ENCODE measurements at places on chromosomes 5 and 9.

GRCh38 chr9:109411069-109411761, 86.9 kb downstream of the PTPN3 start:
- no peak for DNase-seq

- DNase-seq, result no peak
These were observed 126.2 kb downstream of the MAPKAP1 start for GRCh38 chr9:125580701-125581286.

DNA sequence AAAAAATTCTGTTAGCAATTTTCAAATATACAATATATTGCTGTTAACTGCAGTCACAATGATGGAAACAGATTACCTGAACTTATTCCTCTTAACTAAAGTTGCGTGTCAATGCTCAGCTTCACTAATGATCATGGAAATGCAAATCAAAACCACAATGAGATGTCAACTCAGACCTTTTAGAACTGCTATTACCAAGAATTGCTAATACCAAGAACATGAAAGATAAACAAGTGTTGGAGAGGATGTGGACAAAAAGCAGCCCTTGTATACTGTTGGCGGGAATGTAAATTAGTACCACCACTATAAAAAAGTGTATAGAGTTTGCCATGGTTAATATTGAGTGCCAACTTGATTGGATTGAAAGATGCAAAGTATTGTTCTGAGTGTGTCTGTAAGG, 1409.7 kb upstream of the CDH18 start:
- DNase-seq, result no peak

DNA sequence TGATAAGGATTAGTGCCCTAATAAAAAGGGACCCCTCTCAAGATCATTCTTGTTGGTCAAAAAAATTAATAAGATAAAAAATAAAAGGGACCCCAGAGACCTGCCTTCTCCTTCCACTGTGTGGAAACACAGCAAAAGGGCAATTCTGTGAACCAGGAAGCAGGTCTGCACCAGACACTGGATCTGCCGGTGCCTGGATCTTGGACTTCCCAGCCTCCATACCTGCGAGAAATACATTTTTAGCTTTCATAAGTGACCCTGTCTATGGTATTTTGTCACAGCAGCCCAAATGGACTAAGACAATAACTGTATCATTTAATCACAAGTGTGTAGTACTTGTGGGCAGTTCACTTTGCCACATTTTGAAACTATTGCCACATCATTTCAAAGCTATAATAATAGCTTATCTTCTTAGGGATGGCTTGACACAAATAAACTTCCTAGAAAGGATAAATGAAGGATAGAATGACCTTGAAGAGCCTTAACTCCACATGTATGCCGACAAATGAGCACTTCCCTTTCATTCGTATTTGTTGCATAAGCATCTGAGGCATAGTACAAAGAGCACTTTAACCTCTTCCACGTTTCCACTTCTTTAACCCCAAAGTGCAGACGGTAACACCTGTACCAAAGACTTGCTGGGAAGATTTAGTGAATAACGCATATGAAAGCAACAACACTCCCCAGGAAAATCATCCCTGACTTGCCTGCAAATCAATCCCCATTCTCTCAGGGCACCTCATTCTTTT, 336.5 kb downstream of the RFX3 start:
- DNase-seq, result no peak

DNA sequence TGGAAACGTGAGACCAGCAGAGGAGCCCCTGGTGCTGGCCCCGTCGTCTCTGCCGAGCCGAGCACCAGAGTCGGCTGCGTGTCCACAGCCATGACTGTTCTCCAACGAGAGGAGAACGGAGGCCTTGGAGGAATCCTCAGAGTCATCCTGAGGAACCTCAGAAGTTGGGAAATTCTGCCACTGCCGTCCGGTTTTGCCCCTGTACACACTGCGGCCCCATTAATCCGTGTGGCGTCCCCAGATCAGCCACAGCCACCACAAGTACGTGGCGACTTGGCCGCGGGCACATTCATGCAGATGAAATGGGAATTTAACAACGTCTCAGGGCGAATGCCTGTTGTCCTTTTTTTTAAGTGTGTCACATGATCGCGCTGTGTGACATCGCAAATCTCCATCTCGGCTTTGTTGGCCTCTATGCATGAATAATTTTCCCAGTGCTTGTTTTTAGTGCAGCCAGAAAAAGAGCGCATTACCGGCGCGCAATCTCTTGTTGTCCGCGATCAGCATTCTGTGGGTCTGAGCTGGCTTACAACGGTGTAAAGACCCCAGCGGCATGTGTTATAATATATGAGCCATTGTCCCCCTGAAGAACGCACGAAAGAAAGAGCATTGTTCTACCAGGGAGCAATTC, 323.0 kb upstream of the IRX4 start:
- DNase-seq, result no peak

DNA sequence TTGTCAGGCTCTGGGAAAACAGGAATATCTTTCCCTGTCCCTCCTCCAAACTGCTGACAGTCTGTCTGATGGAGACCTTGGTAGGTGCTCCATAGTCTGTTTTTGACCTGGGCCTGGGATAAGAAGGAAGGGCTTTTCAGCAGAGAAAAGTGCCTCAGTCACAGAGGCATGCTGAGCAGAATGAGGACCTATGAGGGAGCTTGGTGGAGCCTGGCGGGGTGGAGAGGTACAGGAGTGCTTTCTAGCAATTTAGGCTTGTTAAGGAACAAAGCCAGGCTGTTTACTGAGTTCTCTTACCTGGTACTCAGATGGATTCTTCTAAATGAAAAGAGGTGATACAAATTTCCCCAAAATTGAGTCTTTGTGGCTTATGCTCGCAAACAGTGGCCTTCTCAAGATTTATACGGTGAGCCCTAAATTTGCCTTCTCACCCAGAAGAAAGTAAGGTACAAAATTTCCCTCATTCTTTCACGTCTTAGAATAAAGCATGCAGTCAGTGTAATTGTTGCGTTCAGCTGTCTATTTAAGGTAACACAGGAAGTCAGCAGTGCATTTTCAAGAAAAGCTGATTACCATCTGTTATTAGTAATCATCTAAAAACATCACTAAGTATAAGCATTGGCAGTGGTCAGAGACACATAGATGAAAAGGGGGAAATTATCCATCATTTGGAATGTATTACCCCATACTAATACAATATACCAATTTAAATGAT, 28.6 kb upstream of the IL13 start:
- no peak for DNase-seq

Measured in epithelial cell of esophagus (primary cell).